ENCODE measurements at places on chromosomes 16 and 17.
A peak's percentile ranks its signal among the peaks of the same experiment; 100 is the strongest.

GRCh38 chr16:87461466-87461991, 31.3 kb downstream of the ZCCHC14 start:
- peak; percentile 82 for DNase-seq

- DNase-seq, result no peak
Observed at GRCh38 chr16:800834-801511, 439 bp upstream of the GNG13 start.

DNA sequence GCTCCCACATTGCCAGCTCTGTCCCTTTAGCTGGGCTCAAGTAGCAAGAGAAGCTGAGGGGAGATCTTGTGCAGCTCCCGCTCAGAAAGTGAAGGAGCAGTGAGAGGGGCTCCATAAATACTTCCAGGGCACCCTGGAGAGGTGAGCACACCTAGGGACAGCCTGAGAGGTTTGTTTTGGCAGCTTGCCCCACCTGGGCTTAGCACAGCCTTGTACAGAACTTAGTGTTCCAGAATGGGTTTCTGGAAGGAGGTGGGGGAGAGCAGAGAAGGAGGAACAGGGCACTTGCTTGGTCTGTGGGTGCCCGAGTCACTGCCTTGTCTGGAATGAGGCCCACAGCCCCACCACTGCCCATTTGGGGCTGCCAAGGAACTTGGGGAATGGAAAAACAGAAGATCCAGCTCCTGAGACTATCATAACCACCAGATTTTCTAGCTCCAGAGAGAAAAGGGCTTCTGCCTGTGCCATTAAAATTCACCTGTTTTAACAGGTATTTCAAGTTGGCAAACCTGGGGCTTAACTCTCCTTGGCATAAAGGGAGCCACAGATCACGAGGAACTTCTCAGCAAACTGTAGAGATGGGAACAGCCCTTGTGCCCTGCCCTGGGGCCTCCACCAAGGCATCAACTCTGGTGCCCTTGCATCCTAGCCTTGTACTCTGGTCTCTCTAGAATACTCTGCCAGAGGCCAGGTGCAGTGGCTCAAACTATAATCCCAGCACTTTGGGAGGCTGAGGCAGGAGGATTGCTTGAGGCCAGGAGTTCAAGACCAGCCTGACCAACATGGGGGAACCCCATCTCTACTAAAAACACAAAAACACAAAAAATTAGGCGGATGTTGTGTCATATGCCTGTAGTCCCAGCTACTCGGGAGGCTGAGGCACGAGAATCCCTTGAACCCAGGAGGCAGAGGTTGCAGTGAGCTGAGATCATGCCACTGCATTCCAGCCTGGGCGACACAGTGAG, 1.9 kb downstream of the PRR15L start:
- DNase-seq, result no peak

DNA sequence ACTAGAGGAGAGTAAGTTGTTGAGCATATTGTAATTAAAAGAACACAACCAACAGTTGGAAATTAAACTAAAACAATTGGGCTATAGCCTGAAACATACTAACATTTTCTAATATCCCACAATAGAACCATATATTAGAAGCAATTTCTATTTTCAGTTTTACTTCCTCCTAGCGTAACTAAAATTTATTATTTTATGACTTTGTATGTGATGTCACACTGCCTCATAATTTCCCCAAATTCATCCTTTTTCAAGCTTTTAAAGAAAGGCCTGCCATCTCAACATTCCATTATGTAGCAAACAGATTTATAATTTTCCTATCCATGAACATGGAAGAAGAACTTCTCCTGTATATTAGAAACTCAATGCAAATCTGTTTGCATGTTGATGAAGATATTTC, 110.2 kb downstream of the HS3ST3A1 start:
- no peak for DNase-seq

GRCh38 chr16:54475019-54475601, 188.5 kb upstream of the IRX3 start:
- no peak for DNase-seq

- DNase-seq, result no peak
Observed at GRCh38 chr16:86298758-86299134, 211.6 kb upstream of the FOXF1 start.

DNA sequence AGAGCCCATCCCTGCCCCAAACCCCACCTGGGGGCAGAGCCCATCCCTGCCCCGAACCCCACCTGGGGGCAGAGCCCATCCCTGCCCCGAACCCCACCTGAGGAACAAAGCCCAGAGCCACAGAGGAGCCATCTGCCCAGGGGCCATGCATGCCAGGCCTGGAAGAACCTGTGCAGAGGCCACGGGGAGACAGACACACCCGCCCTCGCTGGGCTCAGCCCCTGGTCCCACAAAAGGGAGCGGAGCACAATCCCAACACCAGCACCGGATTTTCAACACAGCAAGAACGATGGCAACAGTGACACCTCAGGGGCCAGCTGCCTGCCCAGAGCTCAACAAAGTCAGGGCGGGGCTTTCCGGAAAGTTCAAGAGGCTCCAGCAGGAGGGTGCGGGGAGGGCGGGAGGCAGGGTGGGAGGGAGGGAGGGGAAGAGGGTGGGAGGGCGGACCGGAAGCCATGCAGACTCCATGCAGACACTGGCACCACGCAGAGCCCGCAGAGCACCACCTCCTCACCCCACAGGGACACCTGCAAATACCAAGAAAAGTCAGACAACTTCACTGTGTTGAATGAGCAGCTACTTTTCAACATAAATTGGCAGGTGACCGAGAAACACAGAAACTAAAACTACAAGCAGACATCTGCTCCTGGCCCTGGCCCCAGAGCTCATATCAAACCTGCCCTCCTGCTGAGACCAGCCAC, 27.9 kb upstream of the C16orf95 start:
- DNase-seq, result no peak

- DNase-seq, result no peak
Observed at GRCh38 chr16:51440131-51440889, 289.2 kb upstream of the SALL1 start.

GRCh38 chr16:5971924-5972323, 874.3 kb upstream of the EEF2KMT start:
- DNase-seq, result no peak

DNA sequence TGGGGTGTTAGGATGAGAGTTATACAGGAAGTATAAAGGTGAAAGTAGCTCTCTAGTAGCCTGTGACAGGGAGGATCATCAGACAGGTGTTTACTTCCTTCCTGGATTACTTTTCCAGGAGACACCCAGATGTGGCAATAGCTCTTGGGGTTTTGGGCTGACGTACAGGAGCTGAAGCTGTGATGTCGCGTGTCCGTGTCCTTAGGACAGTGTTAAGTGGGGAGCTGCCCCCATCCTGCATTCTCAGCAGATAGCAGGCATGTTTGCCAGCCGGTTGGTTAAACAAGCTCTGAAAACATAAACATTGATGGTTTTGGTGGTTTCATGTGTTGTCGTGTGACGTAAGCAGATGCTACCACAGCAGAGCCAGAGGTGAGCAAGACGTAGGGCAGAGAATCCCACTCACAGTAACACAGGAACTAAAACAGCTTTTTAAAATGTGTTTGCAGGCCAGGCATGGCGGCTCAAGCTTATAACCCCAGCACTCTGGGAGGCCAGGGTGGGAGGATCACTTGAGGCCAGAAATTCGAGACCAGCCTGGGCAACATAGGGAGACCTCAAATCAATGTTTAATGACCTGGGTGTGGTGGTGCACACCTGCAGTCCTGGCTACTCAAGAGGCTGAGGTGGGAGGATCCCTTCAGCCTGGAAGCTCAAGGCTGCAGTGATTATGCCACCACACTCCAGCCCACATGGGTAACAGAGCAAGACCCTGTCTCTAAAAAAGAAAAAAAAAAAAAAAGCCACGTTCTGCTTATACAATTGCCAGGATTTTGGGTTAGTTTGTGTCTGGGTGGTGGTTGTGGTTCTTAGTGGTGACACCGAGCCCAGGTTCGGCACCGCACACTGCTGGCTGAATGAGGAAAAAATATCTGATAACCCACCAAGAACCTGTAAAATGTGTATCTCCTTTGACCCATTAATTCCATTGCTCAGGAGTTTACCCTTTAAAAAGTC, 18.2 kb upstream of the IL17C start:
- no peak for DNase-seq

- no peak for DNase-seq
Observed at GRCh38 chr17:68458260-68459036, 1.2 kb upstream of the WIPI1 start.

DNA sequence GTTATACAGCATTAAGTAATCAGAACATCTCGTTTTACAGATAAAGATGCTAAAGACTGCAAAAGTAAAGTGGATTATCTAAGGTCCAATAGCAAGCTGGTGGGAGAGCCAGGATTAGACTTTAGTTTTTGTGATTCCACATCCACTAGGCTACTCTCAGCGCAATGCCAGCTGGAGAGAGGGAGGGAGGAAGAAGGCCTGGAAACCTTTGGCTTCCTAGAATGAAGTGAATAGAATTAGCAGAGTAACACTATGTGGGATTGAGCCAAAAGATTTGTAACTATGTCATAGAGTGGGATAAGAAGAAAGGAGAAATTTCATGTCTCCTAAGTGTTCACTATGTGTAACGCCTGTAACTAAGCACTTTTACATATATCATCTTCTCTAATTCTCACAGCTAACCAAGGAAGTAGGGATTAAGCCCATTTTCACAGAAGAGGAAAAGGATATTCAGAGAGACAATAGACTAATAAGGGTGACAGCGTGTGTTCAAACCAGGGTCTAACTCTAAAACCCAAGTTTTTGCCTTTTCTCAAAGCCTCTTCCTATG, 25.4 kb upstream of the NSRP1 start:
- DNase-seq, result no peak

- DNase-seq, result no peak
Observed at GRCh38 chr17:44831371-44831770, 1.3 kb upstream of the GJC1 start.

DNA sequence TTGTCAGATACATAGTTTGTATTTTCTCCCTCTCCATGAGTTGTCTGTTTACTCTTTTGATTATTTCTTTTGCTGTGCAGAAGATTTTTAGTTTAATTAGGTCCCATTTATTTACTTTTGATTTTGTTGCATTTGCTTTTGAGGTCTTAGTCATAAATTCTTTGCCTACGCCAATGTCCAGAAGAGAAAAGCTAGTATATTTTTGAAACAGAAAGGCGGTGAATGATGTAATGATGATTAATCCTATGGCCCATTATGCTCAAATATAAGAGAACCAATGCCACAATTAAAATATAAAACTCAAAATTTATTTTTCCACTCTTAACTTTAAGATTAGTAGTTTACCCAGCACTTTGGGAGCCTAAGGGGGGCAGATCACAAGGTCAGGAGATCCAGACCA, 59.8 kb upstream of the SMIM36 start:
- no peak for DNase-seq

- peak; percentile 52 for DNase-seq
Observed at GRCh38 chr17:2545393-2545792, 33.7 kb upstream of the METTL16 start.

Data from adrenal gland (tissue), 19 donors.